BJ (cell line): ENCODE measurements at places on chromosomes 16 and 17.
A peak's percentile ranks its signal among the peaks of the same experiment; 100 is the strongest.

- no peak for DNase-seq
Measured at GRCh38 chr17:28646039-28646754, 1.2 kb upstream of the BLTP2 start.

DNA sequence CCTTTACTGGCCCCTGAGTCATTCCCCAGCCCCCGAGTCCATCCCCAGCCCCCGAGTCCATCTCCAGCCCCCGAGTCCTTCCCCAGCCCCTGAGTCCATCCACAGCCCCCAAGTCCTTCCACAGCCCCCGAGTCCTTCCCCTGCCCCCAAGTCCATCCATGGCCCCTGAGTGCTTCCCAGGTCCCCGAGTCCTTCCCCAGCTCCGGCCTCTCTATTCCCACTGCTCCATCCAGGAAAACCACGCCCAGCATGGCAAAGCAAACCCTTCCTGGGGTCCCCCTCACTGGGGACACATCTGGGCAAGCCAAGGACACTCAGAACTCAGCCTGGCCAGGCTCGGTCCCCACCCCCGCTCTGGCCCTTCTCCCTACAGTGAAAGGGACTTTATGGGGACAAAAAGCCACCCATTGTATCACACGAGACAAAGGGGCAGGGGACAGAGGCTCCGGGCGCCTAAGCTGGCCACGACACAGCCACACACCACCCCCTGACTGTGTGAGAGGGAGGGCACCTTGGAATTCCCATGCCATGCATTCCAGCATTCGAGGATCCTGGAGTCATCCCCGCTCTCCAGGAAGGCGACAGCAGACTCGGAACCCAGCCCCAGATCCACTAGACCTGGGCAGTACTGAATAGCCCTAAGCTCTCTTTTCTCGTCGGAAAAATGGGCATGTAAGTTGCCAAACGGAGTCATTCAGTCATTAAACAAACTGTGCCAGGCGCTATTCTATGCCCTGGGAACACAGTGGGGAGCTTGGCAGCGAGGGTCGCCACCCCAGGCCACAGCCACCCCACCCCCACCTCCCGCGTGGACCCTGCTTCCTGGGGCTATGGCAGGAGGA is 14.0 kb downstream of the PLLP start:
- DNase-seq: no peak

DNA sequence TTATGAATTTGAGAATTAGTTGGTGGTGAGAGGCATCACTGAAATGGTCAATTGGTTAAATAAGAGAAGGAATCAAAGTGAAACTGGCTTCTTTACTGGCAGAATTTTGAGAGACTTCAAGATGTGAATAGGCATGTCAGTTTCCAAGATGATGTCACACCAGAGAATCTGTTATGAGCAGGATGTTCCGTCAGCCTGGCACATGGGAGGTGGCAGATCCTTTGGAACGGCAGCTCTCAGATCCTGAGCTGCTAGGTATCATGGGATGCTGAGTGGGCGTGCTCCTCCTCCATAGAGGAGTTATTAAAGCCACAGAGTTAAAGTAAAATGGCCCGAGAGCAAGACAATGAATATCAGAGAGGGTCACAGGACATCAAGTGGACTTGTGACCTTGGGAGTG is 444.3 kb upstream of the HSBP1 start:
- DNase-seq: no peak

GRCh38 chr17:34249061-34249460 is 6.0 kb upstream of the CCL2 start:
- DNase-seq: no peak

- DNase-seq: no peak
Measured at GRCh38 chr16:87233928-87234327, 83.3 kb downstream of the C16orf95 start.

DNA sequence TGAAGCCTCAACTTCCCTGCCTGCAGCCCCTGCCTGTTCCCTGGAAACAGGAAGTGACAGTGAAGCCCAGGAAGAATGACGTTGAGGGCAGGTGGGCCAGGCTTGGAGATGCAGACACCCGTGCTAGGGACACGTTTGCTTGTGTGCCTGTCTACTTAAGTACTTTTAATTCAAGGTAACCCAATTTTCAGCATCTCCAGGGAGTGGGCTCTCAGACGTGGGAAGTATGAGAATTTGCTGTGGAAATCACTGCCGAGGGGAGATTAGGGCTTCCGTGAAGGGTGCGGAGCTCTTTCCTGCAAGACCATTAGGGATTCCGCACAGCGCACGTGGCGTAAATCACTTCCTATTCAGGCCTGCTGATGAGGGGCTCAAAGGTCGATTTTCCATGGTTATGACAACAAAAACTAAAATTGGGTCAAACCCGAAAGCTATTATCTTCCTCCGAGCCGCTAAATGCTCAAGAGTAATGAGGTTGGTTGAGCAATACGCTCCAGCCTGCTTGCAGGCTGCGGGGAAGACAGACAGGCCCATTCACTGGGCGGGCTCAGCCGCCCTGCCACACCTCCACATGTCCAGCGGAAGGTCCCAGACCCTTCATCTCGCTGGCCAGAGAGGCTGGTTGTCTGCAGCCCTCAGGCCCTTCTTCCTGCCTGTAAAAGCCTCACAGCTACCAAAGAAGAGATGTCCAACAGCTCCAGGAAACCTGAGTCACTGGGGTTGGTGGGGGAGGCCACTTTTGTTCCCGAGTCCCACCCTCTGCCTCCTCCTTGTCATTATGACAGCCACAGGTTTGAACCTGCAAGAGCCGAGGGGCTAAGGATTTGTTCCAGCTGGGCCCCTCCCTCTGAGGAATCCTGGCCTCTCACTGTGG is 109.9 kb downstream of the RBFOX3 start:
- DNase-seq: no peak

- DNase-seq: no peak
Measured at GRCh38 chr16:18018376-18018775, 318.2 kb downstream of the NPIPA8 start.

DNA sequence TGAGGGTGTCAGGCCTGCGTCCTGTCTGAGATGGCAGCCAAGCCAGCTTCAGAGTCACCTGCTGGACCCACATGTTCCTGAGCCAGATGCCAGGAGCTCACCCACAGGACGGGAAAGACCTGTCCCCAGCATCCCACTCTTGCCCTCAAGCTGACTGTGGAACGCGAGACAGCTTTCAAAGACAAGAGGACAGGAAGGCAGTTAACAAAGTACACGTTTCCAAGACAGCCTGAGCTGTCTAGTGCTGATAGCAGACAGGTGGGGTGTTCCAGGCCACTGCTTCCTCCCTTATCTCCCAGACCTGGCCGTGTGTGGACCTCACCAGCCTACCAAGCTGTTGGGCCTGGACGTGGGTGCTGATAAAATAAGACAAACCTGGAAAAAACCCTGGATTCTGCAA is 13.2 kb downstream of the CMTM3 start:
- no peak for DNase-seq

DNA sequence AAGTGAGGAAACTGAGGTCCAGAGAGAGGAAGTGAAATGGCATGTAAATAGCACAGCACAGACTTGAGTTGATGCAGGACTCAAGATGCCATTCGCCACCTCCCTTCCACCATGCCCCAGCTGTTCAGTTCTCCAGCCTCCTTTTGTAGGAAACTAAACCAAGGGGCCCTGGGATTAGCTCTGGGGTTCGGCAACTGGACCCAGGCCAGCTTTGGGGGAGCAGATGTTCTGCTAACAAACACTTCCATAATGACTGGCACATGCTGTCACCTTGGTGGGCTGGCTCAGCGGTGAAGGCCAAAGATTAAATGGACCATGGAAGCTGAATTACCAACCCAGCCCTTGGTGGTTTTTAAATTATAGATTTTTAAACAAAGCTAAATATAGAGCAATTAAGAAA is 77.0 kb downstream of the IRX6 start:
- no peak for DNase-seq

- DNase-seq: no peak
Measured at GRCh38 chr16:48405907-48406306, 20.7 kb upstream of the SIAH1 start.

GRCh38 chr16:11586378-11586855 is 302 bp downstream of the LITAF start:
- DNase-seq: no peak

DNA sequence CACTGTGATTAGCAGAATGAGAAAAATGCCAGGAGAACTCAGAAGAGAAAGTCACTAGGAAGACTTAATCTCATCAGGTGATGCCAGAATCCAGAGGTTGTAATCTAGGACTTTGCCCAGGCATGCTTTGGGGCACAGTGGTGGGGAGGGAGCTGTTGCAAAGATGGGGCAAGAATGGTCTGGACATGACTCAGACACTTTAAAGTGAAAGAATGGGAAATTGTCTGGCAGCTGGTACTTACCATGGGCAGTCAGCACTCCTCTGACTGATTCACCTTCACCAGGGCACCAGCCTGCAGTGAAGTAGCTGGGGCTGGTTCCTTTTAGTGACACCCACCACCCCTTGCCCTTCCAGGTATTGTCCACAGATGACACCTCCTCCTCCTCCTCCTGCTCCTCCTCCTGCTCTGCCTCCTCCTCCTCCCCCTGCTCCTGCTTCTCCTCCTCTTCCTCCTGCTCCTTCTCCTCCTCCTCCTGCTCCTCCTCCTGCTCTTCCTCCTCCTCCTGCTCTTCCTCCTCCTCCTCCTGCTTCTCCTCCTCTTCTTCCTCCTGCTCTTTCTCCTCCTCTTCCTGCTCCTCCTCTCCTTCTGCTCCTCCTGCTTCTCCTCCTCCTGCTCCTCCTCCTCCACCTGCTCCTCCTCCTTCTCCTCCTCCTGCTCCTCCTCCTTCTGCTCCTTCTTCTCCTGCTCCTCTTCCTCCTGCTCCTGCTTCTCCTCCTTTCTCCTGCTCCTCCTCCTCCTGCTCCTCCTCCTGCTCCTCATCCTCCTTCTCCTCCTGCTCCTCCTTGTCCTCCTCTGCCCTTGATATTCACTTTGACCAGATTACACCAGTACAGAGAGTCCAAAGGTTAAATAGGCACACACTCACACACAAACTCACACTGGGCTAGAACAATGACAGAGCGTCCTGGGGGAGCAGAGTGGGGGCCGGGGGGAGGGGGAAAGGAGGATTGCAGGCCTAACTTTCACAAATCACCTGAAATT is at the start of gene CHD9NB:
Gene CHD9NB, minus strand, starts transcription at position 379 of the 983 bp plus-strand sequence. CDS start 8,739 bp downstream, outside the sequence.
- peak; percentile 68 for DNase-seq
